ENCODE measurements at places on chromosomes 12 and 14.

GRCh38 chr12:108839890-108840230 is 17.5 kb downstream of the SSH1 start:
- no peak for DNase-seq

- DNase-seq = no peak
These were observed 8.3 kb downstream of the FOXA1 start for GRCh38 chr14:37586797-37587130.

DNA sequence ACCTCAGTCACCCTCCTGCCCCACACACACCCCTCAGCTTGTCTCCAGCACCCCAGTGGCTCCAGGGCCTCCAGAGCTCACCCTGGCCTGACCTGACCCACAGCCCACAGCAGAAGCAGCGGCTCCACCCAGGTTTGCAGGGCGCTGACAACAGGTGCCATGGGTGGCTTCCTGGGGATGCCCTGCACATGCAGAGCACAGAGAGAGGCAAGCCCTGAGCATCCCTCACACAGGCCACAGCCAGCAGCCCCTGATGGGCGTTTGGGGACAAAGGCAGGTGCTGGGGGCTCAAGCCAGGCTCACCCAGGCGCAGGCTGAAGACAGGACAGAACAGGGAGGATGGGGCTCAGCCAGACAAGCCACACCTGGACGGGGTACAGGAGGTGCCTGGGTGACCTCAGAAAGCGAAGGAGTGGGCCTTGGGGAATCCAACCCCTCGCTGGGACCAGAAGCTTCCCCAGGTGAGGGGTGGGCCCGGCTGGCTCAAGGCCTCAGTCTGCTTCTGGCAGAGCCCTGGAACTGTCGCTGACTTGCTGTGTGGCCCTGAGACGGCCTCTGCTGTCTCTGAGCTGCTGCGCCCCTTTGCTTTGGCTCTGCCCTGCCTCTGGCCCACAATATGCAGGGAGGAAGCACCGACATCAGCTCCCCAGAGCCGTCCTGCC is 10.6 kb downstream of the ARL6IP4 start:
- no peak for DNase-seq

DNA sequence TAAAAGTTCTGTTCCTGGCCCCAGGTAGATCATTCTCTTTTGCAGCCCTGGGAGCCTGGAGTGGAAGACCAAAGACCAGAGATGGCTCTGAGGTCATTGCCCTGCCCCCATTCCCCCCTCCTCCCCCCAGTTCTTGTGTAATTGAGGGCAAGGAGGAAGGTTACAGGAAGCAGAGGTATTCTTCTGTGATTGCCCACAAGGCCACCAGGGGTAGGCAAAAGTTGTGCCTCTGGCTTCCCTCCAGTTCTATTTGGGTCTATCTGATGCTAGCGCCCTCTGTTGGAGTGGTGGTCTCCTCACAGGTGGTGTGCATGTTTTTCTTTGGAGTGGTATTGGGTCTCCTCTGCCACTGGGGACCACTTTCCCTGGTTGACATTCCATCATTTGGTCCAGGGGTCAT is 41.2 kb upstream of the CRY1 start:
- peak; percentile 1 for DNase-seq

GRCh38 chr12:131077931-131078391 is 124.3 kb downstream of the ADGRD1 start:
- no peak for DNase-seq

GRCh38 chr12:28998662-28999120 is 150.4 kb upstream of the FAR2 start:
- DNase-seq = no peak

DNA sequence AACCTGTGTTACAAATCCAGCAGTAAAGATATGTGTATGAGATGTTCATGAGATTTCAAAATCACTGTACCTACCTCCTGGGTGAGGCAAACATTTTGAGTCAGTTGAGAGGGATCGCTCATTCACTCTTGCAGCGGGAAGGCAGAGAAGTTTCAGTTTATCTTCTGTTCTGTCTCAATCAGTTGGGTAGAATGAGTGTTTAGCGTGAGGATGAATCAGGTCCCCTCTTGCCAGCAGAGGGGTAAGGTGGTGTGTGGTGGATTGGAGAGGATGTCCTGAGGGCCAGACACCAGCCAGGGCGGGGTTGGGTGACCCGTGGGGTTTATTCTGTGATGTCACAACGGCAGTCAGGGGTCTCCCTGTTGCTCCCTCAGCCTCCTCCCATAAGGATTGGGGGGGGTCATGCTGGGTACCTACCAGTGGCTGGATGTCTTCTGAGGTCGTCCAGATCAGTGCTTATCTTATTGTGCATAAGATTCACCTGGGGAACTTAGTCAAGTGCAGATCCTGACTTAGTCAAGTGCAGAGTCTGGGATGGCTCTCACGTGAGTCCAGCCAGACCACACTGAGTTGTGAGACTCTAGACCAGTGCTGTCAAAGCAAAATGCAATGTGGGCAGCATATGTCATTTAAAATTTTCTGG is at the start of gene GSG1:
Gene GSG1 (minus strand): TSS at position 277 of the 643 bp plus-strand sequence. CDS start 155 bp downstream, at position 122.
- no peak for DNase-seq

DNA sequence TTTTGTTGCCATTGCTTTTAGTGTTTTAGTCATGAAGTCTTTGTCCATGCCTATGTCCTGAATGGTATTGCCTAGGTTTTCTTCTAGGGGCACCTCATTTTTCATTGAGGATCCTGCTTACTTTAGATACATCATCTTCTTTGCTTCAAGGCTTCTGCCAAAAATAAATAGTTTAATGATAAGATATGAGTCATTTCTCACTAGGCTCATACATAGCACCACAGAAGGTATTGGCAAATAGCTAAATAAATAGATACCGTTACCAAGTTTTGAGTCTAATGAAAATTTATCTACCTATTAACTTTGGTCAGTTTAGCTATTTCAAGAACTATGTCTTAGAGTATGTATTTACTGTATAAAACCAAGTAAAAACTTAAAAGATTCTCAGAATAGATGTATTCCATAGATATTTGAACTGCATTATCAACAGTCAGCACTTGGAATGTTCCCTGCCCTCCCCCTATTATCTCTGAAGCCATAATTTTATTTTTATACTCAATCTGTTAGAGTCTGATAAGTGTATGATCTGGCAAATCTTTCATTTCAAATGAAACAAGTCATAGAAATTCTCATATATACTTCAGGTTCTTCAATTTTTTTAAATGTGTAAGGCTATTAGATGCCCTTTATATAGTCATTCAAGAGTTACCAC is 310.2 kb downstream of the CCDC91 start:
- DNase-seq = no peak

- DNase-seq = no peak
These were observed 36.1 kb downstream of the KCTD10 start for GRCh38 chr12:109440851-109441490.

DNA sequence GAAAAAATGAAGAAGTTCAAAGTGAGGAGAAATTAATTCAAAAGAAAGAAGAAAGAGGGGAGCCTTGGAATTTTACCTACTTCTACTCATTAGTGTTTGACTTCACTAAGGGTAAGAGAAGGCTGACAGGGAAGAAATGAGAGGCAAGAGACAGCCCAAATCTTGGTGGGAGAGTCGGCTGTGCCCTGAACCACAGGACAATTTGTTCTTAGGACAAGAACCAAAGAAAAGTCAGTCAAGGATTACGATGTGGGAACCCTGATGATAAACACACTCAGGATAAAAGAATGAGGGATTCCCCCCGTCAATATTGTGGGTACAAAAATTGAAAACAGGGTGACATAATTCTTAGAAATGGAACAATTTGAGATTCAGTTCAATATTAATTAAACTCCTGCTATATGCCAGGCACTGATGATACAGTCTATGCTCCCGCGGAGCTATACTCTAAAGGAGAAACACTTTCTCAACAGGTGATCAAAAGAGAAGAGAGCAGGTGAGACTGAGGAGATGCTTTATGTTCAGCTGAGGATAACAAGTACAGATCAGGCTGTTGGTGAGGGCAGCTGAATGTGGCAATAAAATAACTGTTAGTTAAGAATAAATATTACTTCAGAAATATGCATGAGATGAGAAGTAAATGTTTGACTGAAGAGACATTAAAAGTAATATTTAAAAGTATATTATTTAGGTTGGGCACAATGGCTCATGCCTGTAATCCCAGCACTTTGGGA is 175.4 kb downstream of the SLC25A21 start:
- no peak for DNase-seq

DNA sequence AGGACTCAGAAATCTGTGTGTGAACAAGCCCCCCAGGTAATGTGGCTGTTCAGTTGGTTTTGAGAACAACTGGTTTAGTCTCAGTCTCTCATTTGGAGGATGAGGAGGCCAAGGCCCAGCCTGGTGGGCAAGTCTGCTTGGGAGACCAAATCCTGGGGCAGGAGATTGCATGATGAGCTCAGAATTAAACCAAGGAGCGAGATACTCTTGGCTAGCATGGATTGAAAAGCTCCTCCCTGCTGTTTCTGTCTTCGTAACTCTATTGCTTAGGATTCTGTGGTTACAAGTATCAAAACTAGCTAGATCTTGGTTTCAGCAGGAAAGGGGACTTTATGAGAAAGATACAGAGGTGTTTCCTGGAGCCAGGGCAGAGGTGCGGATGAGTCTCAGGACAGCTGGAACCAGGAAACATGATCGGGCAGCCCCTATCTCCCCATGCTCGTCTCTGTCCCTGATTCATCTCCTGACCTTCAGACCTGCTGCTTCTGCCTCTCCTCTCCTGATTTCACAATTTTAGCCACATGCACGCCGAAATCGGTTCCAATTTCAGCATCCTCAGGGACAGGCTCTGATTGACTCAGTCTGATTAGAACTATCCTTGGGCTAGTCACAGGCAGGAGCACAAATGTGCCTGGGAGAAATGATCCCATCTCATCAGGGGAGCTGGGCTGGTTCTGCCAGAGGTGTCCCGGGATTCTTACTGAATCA is 40.2 kb upstream of the RIN3 start:
- DNase-seq = no peak

DNA sequence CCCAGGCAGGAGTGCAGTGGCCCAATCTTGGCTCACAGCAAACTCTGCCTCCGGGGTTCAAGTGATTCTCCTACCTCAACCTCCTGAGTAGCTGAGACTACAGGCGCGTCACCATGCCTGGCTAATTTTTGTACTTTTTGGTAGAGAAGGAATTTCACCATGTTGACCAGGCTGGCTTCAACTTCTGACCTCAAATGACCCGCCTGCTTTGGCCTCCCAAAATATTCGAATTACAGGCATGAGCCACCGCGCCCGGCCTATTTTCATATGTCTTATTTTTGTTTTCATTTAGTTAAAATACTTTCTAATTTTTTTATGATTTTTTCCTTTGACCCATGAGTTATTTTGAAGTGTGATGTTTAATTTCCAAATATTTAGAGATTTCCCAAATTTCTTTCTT is 143.6 kb upstream of the VRK1 start:
- DNase-seq = no peak

DNA sequence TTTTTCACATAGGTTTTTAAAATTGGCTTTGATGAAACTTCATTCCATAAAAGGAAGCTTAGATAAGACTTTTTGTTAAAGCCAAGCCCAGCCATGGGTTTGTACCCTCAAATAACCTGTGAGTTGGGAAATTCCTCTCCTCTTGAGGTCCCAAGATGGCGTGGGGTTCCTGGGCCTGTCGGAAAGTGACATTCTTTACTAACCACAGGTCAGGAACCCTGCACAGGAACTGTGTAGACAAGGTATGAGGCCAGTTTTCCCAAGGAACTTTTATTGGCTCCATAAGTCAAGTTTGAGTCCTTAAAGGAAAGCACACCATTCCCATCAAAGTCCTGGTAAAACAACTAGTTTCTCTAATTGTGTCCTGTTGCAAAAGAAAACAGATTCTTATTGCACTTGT is 65.0 kb upstream of the AMN start:
- DNase-seq = no peak

GRCh38 chr12:23855813-23856212 is 93.7 kb downstream of the SOX5 start:
- no peak for DNase-seq

GRCh38 chr14:82238649-82239048 is 705.0 kb upstream of the SEL1L start:
- DNase-seq = no peak

DNA sequence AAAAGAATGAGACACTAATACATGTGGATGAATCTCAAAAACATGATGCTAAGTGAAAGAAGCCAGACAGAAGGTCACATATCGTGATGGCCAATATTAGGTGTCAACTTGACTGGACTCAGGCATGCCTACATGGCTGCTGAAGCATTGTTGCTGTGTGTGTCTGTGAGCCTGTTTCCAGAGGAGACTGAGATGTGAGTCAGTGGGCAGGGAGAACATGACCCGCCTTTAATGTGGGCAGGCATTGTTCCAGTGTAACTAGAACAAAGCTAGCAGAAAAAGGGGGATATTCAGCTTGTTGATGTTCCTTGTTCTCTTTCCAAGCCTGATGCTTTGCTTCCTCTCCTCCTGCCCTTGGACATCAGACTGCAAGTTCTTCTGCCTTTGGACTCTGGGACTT is 47.6 kb downstream of the DCAF5 start:
- DNase-seq = no peak

DNA sequence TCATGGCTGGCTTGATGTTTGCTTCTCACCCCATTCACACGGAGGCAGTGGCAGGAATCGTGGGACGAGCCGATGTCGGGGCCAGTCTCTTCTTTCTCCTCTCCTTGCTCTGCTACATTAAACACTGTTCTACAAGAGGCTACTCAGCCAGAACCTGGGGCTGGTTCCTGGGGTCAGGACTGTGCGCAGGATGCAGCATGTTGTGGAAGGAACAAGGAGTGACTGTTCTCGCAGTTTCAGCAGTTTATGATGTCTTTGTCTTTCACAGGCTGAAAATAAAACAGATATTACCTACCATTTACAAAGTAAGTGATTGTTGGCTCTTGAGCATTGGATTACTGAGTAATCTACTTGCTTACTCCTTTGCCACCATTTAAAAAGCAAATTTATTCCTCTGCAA is 170.6 kb downstream of the TMTC2 start:
- no peak for DNase-seq

GRCh38 chr14:90624227-90624626 is 192.0 kb downstream of the TTC7B start:
- no peak for DNase-seq

GRCh38 chr14:63890553-63890952 is 37.7 kb downstream of the SYNE2 start:
- DNase-seq = no peak

- DNase-seq = no peak
These were observed 89.3 kb upstream of the SLC38A4 start for GRCh38 chr12:46915082-46915481.

DNA sequence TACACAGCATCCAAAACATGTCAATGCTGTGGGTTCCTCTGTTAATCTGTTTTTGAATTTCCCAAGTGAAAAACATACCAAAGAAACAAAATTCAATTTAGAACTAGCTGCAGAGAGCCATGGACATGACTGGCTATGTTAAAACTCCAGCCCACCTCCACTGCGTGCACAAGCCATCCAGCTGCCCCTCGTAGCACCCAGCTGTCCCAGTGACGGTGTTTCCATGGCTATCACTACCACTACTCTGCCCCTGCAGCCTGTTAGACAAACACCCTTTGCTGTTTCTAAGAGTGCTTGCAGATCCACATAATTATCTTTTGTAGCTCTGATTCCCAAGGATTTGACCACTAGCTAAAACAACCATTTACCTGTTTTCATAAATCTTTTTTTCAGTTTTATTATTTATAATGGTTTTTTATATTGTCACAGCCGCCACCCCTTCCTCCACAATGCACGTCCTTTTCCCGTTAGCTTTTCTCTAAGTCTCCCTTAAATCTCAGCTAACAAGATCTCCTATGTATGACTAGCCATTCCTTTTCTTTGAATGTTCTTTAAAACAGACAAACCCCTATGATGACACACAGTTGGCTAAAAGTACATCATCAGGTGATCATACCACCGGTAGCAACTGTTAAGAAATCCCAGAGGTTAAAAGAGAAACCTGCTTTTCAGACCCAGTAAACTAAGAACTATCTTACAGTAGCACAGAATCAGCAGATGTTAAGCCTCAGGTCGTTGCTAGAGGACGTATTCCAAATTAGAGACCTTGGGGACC is 37.8 kb upstream of the NAA30 start:
- DNase-seq = no peak

All from activated T-helper 1 cell treated with anti-CD3 and anti-CD28 coated beads, Interleukin-2, amount 50 U/mL, for 16 hours (primary cell).